Heart right ventricle (tissue), 16 donors: ENCODE measurements at places on chromosomes 6 and 20. TPM values are rescaled to one million over a fixed set of nuclear protein-coding genes. Genes with fewer than 3 reads are reported as not detected.

The TCF21 gene
- 8.0 TPM for polyA plus RNA-seq

The RAB44 gene
- polyA plus RNA-seq, result 0.03 TPM

The CD109 gene
- 3.1 TPM for polyA plus RNA-seq

The IL20RA gene
- polyA plus RNA-seq, result 1.8 TPM

The PPP1R3G gene
- 5.5 TPM for polyA plus RNA-seq

The NMBR gene
- polyA plus RNA-seq, result not detected

The PSORS1C2 gene
- polyA plus RNA-seq, result not detected

The ZSCAN23 gene
- 0.26 TPM for polyA plus RNA-seq

The SLC22A2 gene
- not detected for polyA plus RNA-seq

The SOX4 gene
- polyA plus RNA-seq, result 2.6 TPM

The ARHGAP18 gene
- polyA plus RNA-seq, result 2.2 TPM

The DTD1 gene
- 31.9 TPM for polyA plus RNA-seq

The TRIM31 gene
- not detected for polyA plus RNA-seq

The TBPL1 gene
- 18.9 TPM for polyA plus RNA-seq

The VGLL2 gene
- 0.29 TPM for polyA plus RNA-seq

The RCAN2 gene
- 85.4 TPM for polyA plus RNA-seq

The LCA5 gene
- polyA plus RNA-seq, result 1.1 TPM

The ZNF334 gene
- polyA plus RNA-seq, result 0.64 TPM

The KCNQ2 gene
- polyA plus RNA-seq, result not detected

The ADNP gene
- 14.6 TPM for polyA plus RNA-seq

The ID1 gene
- polyA plus RNA-seq, result 551 TPM

The GLP1R gene
- polyA plus RNA-seq, result 0.39 TPM

The THBS2 gene
- 13.6 TPM for polyA plus RNA-seq

The ADGRB3 gene
- polyA plus RNA-seq, result 2.1 TPM

The ZBTB46 gene
- polyA plus RNA-seq, result 5.6 TPM

The C20orf202 gene
- 0.80 TPM for polyA plus RNA-seq

The ERGIC3 gene
- 101 TPM for polyA plus RNA-seq

The KIF25 gene
- 0.38 TPM for polyA plus RNA-seq

The TXLNB gene
- 6.2 TPM for polyA plus RNA-seq

The DEFB132 gene
- polyA plus RNA-seq, result not detected

The TMEM170B gene
- 1.3 TPM for polyA plus RNA-seq

The CGA gene
- polyA plus RNA-seq, result not detected

The CCM2L gene
- polyA plus RNA-seq, result 26.8 TPM

The ASIP gene
- polyA plus RNA-seq, result 1.6 TPM

The PBOV1 gene
- not detected for polyA plus RNA-seq

The BPIFB2 gene
- polyA plus RNA-seq, result not detected

The SPTLC3 gene
- polyA plus RNA-seq, result 0.45 TPM

The RTEL1 gene
- 18.8 TPM for polyA plus RNA-seq

The SFTA2 gene
- not detected for polyA plus RNA-seq

The DYNLT2 gene
- polyA plus RNA-seq, result 0.74 TPM

The LKAAEAR1 gene
- not detected for polyA plus RNA-seq
